GM04504 (cell line): ENCODE measurements at places on chromosomes 16 and 17.

GRCh38 chr17:38587203-38587602 lies 18.5 kb downstream of the SRCIN1 start:
- DNase-seq: no peak

DNA sequence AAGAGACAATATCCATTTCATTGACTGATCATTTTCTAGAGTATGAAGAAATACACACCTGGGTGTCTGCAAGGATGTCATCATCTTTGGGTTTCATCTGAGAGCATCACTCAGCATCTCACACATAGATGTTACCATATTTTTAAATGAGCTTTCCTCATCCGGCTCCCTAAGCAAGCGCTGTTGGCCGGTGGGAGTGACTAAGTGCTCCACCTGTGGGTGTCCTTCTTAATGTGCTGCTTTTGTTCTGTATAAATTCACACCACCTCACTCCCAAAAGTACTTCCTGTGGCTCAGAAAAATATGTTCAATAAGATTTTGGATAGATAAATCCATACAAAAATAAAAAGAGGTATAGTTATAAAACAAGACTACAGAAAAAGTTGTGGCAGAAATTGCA lies 7.4 kb downstream of the SSTR2 start:
- DNase-seq: no peak

GRCh38 chr17:70171159-70171558 lies 1.8 kb downstream of the KCNJ2 start:
- DNase-seq: no peak

DNA sequence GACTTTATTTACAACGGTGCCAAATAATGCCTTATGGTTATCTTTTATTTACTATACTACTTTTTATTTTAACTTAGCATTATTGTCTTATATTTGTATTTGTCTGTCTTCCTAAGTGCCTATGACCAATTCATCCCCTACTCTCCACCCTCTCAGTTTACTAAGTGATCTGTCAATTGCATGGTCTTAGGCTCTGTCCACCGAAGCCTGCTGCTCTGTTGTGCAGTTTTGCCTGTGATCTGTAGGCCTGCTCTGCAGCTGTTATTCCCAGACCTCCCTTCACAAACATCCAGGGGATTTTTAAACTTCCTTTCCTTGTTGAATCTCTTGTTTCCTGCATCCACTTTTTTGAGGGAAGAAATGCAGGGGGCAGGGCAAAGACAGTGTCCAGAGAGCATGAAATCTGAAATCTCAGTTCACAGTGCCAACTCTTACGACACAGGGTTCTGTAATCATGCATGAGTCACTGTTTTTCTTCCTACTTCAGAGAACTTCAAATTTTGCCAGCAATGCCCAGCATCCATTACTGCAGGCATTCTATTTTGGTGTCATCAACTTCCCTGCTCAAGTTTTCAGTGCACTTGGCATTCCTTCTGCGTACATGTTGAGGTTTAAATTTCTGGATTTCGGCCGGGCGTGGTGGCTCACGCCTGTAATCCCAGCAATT lies 11.4 kb downstream of the SLFN5 start:
- DNase-seq: peak; percentile 95

DNA sequence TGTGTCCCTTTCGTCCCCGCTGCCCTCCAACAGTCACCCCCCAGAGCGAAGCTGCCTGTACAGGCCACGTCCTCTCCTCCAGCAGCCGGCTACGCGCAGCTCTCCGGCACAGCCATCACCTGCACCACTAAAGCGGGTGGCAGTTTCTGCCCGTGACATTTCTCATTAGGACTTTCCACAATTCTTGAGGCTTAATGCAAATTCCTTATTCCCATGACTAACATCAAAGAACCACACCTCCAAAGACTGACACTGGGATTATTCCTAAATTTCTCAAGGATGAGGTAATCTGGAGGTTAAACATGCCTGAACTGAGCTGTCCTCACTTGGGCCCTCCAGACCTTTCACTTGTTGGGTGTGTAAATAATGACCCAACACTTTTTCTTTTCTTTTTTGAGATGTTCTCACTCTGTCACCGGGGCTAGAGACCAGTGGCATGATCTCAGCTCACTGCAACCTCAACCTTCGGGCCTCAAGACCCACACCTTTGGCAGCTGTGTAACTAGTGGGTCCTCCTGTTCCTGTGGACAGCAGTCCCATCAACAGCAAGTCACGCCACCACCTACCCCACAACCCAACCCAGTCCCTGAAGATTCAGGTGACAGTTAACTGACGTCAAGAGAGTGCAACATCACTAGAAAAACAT lies 11.7 kb downstream of the ANKRD11 start:
- no peak for DNase-seq

- no peak for DNase-seq
Observed at GRCh38 chr16:84378567-84378966, 10.2 kb downstream of the ATP2C2 start.

GRCh38 chr17:47262586-47262985 lies 9.0 kb downstream of the ITGB3 start:
- DNase-seq: no peak

GRCh38 chr16:64380751-64381150 lies 741.1 kb downstream of the CDH11 start:
- DNase-seq: no peak

GRCh38 chr17:81040791-81041337 lies 5.9 kb downstream of the BAIAP2 start:
- no peak for DNase-seq

- DNase-seq: no peak
Observed at GRCh38 chr16:10752843-10753523, 9.3 kb downstream of the NUBP1 start.

- DNase-seq: no peak
Observed at GRCh38 chr17:77189148-77189547, 48.4 kb downstream of the SEC14L1 start.

GRCh38 chr17:4463818-4464476 lies 30.2 kb downstream of the SPNS3 start:
- no peak for DNase-seq

- no peak for DNase-seq
Observed at GRCh38 chr17:37111329-37111728, 162.6 kb downstream of the AATF start.

DNA sequence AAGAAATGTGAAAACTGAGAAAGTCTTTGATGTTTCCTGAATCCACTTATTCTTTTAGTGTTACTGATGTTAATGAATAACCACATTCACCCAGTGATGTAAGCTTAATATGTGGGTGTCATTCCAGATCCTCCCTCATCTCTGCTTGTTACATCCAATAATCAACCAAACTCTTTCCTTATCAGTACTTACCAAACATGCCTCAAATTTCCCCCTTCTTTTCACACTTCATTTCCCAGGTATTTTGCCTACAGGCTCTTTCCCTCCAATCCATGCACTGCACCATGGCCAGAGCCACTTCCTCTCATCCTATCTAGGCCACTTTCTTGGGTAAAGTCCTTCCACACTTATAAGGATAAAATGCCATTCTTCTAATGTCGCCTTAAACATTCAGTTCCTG lies 451.5 kb downstream of the NPIPA7 start:
- no peak for DNase-seq

DNA sequence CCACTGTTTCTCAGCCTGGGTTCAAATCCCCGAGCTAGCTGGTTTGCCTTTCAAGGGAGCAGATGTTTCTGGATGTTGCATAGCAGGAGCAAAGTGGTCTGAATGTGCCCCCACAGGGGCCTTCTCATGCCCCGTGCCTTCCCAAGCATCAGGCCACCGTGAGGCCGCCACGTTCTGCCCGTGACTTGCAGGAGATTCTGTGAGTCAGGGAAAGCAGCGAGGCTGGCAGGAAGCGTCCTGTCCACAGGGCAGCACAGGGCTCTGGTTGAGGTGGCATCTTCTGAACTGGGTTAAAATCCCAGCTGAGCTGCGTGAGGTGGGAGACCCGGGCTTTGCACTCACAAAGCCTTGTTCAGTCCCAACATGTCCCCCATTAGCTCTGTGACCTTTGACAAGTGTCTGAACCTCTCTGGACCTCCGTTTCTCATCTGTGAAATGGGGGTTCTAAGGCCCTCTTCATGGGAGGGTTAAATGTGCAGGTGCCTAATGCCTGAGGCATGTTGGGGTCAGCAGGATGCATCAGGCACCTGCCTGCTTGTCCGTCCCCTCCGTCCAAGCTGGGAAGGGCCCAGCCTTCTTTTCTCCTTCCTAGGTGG lies 94.8 kb upstream of the PLCG2 start:
- no peak for DNase-seq

DNA sequence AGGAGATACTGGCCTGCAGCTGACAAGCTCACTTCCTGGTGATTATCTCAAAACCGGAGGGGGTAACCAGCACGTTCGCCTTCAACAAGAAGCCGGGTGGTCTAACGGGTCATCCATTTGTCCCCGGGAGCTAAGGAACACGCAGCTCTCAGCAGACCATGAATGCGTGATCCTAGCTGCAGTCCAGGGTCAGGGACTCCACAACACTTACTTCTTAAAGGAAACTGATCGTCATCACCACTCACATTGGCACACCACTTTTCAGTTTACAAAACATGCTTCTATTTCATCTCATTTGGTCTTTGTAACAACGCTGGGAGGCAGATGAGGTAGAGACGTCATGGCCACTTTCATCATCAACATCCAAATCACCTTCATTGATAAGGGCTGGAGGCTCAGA lies 25.2 kb downstream of the COTL1 start:
- no peak for DNase-seq

DNA sequence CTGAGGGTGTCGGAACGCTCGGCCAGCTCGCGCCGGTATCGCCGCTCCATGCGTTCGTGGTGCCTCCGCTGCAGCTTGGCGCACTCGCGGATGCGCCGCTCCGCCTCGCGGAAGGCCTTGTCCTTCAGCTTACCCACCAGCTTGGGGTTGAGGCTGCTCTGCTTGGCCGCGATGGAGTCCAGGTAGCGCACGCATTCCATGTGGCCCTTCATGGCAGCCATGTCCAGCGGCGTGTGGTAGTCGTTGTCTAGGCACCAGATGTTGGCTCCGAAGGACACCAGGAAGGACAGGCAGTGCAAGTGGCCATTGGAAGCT lies 2.8 kb downstream of the USH1G start:
- no peak for DNase-seq

GRCh38 chr16:75108792-75109731 lies 7.5 kb downstream of the LDHD start:
- DNase-seq: peak; percentile 73

- DNase-seq: no peak
Observed at GRCh38 chr16:23080329-23080728, 68.9 kb downstream of the USP31 start.

DNA sequence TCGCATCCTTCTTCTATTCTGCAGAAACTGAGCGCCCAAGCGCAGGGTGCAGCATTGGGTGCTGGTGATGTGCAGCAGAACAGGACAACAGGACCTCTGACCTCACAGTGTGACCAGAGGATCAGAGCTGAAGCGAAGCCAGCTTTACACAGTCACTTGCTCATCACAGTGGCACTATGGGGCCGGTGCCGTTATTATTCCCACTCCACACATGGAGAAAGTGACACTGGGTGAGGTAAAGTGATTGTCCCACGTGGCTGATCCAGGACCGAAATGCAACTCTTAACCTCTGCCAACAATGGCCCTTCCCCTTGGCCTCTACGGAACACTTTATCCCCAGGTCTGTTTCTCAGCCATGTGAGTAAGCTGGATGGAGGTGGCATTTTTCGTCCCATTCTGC lies 171.2 kb downstream of the C16orf78 start:
- DNase-seq: no peak

DNA sequence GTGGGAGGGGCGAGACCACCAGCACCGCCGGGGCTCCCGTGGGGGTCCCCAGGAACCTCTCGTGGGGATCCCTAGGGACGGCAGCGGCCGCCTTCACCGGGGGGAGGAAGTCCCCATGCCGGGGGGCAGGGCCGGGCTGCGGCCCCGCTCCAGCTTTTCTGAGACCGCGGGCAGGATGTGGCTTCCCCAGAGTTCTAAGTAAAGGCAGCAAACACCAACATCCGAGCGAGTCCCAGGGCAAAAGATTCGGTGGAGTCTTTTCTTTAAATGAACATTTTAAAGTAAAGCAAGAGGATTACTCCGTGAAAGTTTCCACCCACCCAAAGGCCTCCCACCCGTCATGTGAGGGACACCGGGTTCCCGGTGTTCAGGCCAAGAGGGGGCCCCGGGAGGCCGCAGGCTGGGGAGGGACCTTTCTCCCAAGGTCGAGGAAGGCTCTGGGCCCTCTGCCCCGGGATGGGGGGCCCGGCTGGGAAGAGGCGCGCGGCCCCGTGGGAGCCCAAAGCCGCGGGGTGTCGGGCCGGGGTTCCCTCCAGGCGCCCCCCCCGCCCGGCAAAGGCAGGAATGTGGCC lies 137.2 kb upstream of the RPH3AL start:
- DNase-seq: no peak

GRCh38 chr16:13733561-13733960 lies 186.4 kb upstream of the ERCC4 start:
- no peak for DNase-seq

DNA sequence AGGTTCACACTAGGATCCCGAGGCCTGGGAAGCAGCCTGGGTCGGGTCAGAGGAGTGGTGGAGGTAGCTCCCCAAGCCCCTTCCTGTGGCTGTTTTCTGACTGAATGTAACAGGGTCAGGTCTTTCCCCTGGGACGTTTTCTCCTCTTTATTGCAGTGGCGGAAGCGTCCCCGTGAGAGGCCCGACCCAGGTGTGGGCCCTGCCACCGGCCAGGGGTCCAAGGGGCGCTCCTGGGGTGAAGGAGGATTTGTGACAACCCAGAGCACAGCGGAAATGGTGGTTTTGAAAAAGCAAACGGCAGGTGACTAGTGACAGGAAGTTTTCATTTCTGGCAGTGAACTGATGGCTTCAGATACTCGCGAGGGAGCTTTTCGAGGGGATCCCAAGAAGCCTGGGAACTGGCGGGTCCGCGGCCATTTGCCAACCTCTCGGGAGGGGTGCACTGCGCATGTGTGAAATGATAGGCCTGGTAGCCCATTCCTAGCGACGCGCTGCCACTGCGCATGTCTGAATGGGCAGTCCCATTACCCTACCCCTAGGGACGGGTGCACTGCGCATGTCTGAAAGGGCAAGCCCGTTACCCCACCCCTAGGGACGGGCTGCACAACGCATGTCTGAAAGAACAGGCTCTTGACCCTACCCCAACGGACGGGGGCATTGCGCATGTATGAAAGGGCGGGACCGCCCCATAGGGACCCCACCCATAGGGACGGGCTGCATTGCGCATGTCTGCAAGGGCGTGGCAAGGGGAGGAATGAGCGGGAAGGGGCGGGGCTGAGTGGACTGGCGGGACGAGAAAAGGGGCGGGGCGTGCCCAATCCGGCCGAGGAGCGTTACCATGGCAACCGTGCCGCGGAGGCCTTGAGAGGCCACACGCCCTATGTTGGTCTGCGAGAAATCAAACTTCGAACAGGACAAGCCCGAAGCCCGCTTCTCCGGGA lies 1747.9 kb downstream of the TP53TG3F start:
- no peak for DNase-seq

- no peak for DNase-seq
Observed at GRCh38 chr17:76710863-76711611, at the start of gene MXRA7. Gene MXRA7 (minus strand): TSS chr17:76710965. CDS start chr17:76710946, 19 bp downstream.

- DNase-seq: no peak
Observed at GRCh38 chr16:15037745-15038144, 18.1 kb downstream of the NTAN1 start.

GRCh38 chr17:57125866-57126265 lies 40.8 kb downstream of the AKAP1 start:
- no peak for DNase-seq

DNA sequence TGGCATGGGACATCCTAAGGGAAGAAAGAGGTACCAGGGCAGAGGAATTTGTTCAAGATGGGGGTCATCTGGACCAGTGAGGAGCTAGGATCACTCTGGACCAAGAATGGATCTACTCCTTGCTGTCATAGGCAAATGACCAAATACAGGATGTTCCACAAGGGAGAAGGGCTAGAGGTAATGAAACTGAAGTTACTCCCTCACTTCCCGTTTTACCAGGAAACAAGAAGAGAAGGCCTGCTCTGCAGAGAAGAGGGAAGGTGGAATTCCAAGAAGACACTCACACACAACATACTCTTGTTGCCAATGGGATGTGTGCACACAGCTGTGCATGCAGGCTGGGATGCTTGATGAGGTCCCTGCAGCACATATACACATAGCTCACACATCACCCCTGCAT lies 38.6 kb downstream of the NEUROD2 start:
- DNase-seq: no peak
